ENCODE measurements at places on chromosomes 1 and 21. TPM values are rescaled to one million over a fixed set of nuclear protein-coding genes. Genes with fewer than 3 reads are reported as not detected.

Gene ACKR1
- 38.0 TPM for total RNA-seq

Gene SELL
- 4.7 TPM for total RNA-seq

Gene BCAS2
- 34.7 TPM for total RNA-seq

Gene POGZ
- 46.6 TPM for total RNA-seq
